ENCODE measurements at places on chromosomes 3 and 15.

DNA sequence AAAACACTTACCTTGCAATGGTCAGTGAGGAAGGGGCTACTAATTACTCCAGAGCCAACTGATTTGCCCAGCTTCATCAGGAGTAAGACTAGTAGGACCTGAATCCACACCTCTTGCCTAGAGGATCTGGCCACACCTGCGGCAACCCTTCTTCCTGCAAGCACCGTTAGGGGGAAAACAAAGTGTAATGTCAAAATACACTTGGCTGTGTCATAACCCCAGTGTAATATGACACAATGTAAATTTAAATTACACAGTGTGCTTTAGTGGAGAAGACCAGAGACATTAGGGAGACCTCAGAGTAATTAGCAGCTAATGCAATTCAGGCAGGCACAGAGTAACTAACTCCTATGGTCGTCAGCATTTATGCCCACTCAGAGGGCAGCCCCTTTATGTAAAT lies 308.5 kb upstream of the ARRDC4 start:
- DNase-seq: no peak

GRCh38 chr3:170180079-170180907 lies 1.2 kb downstream of the PHC3 start:
- no peak for DNase-seq

GRCh38 chr3:127456471-127457093 lies 134.0 kb downstream of the TPRA1 start:
- DNase-seq: peak; percentile 55

- DNase-seq: no peak
Measured at GRCh38 chr3:128473180-128473519, 6.5 kb upstream of the DNAJB8 start.

DNA sequence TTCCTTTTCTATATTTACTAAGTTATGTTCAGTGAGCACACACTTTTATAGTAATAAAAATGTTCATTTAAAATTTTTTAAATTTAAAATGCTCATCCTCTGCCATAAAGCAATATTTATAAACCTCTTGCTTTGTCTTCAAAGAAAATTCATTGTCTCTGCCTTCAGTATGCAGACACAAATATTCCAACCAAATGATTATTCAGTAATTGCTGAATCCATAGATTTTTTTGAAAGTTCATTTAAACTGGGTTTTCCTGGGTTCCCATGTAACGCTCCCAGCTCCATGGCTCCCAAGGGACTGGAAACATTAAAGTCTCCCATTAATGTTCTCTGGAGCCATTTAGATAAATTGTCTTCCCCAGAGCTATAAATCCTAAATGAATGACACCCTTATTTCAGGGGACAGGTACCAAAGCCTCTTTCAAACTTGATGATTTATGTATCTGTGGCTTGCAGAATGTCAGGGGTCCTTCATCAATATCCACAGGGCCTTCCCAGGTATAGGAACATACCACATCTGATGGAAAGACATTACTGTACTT lies 15.2 kb upstream of the GLCE start:
- DNase-seq: no peak

DNA sequence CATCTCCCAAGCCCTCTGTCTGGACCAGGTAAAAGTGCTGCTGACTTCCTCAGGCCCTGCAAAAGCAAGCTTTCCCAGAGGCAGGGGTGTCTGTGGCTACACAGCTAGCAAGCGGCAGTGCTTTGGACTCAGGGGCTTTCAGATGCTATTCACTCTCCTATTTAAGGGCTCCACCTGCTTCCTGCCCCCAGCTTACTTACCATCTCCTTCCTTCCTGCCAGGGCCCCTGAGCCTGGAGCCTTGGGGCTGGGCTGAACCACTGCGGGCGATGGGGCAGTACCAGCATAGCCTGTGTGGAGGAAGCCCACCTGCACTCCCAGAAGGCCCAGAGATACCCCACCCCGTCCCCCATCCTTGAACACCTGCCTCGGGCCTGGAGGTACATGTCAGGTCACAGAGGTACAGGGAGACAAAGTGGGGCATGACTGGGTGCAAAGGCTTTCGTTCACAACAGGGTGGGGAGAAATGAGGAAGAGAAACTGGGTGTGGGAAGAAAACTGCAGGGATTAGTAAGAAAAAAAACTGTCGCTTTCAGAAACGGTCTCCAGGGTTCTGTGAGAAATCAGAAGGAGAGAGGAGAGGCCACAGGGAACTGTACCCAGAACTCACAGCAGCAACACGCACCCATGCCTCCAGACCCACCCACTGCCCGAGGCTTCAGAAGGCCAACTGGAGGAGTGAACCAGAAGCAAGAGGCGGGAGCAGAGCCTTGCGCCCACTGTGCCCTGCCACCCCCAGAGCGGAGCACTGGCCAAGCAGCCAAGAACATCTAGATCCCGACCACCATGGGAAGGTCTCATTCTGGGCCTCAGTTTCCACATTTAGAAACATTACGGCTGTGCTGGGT lies 49.5 kb downstream of the CCDC12 start:
- no peak for DNase-seq

DNA sequence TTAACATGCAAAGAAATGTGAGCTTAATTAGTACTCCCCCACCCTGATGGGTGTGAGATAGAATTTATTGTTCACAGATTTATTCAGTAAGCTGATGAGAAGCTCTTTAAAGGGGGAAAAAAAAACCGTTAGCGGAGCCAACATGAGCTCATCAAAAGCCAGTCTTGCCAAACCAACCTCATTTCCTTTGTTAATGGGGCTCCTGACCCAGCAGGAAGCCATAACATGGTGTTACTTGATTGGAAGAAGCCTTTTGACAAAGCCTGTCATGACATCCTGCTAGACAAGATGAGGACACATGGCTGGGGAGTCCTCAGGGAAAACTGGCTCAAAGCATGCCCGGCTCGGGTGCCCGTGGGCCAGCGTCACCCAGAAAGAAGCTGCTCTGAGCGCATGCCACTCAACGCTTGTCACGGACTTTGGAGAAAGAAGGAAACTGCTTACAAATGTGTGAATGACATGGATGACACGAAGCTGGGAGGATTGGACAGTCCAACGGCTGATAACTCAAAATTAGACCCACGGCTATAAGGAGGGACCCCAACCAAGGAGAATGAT lies 64.6 kb downstream of the SLCO2A1 start:
- no peak for DNase-seq

GRCh38 chr3:111260878-111261277 lies 189.3 kb downstream of the NECTIN3 start:
- no peak for DNase-seq

GRCh38 chr15:34869110-34869509 lies 73.8 kb upstream of the ACTC1 start:
- no peak for DNase-seq

GRCh38 chr3:139236336-139236735 lies 107.5 kb upstream of the MRPS22 start:
- DNase-seq: no peak

DNA sequence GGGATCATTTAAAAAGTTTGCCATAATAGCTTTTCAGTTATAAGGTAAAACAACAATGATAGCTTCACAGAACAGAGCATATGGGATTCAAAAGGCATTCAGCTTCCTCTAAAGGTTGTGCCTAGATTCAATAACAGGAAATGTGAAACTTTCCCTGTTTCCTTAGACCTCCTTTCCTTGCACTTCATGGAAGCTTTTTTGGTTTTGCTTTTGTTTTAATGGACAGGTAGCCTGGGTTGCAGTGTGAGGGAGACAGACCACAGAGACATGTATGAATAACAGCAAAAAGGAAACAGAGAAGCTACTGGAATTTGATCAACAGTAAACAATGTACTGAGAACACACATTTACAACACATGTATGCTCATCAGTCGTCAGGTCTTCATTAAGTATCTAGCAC lies 2.3 kb upstream of the TNFAIP8L3 start:
- no peak for DNase-seq

GRCh38 chr15:66885281-66885915 lies 180.0 kb upstream of the SMAD3 start:
- no peak for DNase-seq

GRCh38 chr3:139751789-139752188 lies 74.0 kb upstream of the NMNAT3 start:
- no peak for DNase-seq

DNA sequence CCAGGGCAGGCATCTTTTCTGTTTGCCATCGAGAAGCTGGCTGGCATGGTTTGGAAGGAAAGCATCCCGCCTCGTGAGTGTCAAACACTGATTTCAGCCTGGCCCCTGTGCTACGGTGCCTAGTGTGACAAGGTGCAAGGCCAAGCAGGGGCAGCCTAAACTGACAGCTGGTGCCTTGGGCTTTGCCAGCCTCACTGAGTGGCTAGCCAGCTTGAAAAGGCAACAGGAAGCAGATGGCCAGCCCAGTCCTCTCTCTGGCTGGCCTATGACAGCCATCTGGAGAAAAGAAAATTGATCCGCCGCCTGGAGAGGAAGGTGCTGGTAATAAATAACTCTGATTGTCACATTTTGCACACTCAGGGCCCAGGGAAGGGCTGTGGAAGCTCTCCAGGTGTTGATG lies 52.2 kb downstream of the C3orf85 start:
- no peak for DNase-seq

GRCh38 chr3:190701096-190701532 lies 161.4 kb downstream of the GMNC start:
- DNase-seq: peak; percentile 43

- no peak for DNase-seq
Measured at GRCh38 chr3:195123281-195123691, 147.7 kb downstream of the XXYLT1 start.

- no peak for DNase-seq
Measured at GRCh38 chr3:36813305-36813704, 49.0 kb upstream of the DCLK3 start.

DNA sequence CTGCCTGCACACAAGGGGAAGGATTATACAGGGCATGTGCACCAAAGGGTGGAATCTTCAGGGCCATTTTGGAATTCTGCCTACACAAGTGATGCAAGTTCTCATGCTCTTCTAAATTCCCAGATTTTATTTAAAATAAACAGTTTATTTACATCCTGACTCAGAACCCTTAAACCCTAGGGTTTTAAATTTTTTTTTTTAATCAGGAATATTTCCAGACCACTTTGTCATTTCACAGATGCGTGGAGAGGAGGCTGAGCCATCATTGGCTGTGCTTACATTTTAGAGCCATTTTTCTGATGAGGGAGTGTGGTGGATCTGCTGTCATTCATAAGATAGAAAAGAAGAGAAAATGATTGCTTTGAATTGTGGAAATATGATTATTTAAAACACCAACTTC lies 65.2 kb upstream of the MNS1 start:
- no peak for DNase-seq

GRCh38 chr3:124786511-124787241 lies 56.4 kb downstream of the UMPS start:
- no peak for DNase-seq

DNA sequence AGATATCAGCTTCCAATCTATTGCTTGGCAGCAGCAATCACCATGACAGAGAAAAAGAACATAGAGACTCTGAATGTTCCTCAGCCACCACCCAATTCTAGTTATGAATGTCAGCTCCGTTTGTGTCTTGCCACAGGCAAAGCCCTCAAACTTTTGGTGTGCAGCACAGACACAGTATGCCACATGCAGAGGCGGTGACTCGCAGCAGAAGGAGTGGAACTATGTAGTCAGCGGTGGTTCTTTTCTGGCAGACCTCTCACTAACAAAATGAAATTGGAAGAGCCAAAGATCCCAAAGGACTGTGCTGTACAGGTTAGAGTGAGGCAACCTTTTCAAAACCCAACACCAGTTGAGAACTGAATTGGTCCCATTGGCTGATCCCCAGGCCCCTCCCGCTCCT lies 220.9 kb downstream of the SLC9A9 start:
- no peak for DNase-seq

DNA sequence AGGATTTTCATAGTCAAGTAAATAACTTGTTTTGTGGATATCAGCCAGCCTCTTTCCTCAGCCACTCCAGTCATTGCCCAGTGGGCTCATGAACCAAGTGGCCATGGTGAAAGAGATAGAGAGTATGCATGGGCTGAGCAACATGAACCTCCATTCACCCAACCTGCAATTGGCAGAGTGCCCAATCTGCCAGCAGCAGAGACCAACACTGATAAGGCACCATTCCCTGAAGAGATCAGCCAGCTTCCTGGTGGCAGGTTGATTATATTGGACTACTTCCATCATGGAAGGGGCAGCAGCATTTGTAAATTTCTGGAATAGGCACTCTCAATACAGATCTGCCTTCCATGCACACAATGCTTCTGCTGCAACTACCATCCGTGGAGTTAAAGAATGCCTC lies 10.3 kb upstream of the MCF2L2 start:
- no peak for DNase-seq

DNA sequence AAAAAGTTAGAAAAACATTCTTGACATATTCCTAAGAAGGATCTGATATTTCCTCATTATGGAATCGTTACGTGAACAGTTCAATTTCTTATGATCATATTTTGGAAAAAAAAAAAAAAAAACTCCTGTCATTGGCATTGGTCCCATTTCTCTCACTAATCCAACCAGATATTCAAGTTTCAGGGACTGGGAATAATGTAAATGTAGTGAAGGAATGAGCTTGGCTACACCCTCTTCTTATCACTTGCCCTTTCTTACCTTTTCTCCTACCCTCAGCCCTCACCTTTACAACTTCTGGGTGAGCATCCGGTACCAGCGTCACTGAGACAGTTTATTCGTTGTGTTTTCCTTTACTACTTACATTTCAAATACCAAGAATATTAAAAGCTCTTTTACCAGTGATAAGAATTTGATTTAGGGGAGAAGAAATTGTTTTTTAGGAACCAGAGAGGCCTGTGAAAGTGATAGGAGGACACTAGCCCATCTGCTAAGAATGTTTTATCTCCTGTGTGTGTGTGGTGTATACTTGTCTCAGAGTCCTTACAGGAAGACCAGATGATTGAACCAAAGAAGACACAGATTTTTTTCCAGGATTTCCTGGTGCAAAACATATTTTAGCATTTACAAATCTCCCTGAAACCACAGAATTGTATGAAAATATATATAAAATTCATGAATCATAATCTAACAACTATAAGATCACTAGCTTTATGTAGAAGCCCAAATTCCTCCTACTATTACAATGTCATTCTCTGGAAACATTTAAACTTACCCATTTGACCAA lies 946.7 kb downstream of the ZPLD1 start:
- DNase-seq: no peak

- no peak for DNase-seq
Measured at GRCh38 chr3:37144806-37145205, 29.6 kb downstream of the LRRFIP2 start.

DNA sequence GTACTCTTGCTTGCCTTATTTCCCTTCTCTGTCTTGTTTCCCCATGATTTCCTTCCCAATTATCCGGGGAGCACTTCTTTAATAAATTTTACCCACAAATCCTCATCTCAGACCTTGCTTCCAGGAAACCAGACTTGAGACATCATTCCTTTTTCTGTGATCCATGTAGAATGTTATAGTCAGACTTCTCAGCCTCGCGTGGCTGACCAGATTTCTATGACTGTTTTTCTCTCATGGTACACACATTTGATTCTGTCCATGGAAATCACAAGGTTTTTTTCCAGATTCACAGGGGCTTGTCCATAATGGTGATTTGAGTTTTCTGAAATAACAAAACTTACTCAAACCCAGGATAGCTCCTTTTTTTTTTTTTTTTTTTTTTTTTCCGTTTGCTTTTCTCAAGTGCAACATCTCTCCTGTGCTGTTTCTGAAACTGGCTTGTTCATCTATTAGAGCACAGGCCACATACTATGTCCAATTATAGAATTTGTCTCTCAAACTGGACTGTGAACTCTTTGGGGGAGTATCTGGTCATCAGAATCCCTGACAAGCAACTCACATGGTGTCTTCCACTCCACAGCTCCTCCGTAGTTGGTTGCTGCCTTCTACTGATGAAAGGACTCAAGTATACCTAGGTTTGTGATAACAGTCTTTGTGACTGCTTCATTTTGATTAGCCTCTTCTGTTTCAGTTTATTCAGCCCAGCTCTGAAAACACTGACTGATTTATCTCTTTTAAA lies 50.8 kb downstream of the RBMS3 start:
- no peak for DNase-seq

GRCh38 chr3:29940759-29941323 lies 660.0 kb downstream of the RBMS3 start:
- DNase-seq: no peak

All from kidney epithelial cell (primary cell).